ENCODE measurements at places on chromosomes 3 and 15. TPM values are rescaled to one million over a fixed set of nuclear protein-coding genes. Genes with fewer than 3 reads are reported as not detected.

- no peak for DNase-seq
These were observed 114.1 kb upstream of the CDIN1 start for GRCh38 chr15:36465304-36465703.

GRCh38 chr15:47349179-47349578, 368.1 kb upstream of the SEMA6D start:
- no peak for DNase-seq

DNA sequence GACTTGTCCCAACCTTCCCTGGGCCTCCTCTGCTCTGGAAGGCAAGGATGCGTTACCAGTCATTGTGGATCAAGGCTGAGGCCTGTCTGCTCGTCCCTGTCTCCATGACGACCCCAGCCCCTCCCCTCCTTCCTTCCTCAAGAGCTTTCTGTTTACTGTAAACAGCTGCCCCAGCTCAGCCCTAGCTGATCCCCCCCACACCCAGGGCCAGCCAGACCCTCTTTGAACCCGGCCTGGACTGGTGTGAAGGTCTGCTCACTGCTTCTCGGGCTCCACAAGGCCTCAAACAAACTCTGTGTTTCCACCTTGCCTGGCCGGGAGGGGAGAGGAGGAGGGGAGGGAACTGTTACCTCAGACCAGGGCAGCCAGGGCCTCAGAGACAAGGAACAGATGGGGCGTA, 16.9 kb downstream of the VPS18 start:
- DNase-seq, result no peak

GRCh38 chr3:143098032-143098764, 21.4 kb upstream of the CHST2 start:
- no peak for DNase-seq

Gene CSNK1G1
- 27.7 TPM for total RNA-seq

Gene SEMA6D
- not detected for total RNA-seq

- DNase-seq, result no peak
These were observed 12.2 kb upstream of the PIK3R4 start for GRCh38 chr3:130758624-130759369.

Gene PATL2
- 62.1 TPM for total RNA-seq

DNA sequence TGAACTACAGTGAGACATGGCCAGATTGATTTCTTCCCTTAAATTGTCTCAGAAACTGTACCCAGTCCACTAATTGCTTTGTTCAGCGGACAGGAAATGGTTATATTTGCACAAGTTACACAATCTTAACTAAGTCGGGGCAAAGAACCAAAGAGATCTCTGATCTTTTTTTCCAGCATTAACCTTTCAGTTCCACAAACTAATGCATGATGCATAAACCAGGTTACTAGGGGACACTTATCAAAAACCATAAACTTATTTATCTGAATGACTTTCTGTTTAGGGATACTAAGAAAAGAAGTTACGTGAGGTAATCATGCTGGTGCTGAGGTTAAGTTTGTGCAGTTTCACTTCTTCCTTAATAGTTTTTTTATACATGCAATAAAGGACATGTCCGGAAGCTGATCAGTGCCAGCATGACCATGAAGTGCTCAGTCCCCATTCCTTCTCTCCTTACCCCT, 22.4 kb downstream of the FNDC3B start:
- DNase-seq, result no peak

DNA sequence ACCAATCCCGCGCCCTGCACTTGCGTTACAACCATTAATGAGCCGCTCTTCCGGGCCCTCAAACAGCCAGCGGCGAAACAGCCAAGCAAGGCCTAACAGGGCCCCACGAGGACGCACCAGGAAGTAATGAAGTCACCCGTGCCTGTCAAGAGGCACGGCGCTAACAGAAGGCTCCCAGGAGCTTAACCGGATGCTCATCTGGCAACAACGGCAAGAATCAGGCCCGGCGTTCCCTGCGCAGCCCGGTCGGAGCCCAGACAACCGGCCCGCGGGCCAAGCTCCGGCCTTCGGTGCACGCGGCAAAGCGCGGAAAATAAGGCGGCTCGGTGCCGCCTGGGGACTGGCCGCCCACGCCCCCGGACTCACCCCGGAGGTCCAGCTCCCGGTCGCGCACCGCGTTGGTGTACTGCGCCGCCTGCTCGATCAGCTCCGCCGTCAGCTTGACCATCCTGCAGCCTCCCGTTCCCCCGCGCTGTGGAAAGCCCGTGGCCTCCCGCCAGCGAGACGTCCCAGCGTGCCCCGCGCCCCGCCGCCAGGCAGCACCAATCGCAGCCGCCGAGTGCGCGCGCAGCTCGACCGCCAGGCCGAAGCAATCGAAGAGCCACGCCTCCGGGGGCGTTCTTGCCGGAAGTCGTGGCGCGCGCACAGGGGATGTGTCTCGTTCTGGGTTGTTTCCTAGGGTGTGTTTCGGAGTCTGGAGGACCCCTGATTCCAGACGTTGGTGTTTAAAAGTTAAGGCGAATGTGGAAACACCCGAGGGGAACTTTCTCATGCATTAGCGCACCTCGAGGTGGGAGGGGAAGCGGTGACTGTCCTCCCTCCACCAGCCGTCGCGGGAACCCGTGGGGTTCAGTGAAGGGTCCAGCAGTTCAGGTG, at the start of gene SNRPA1:
Gene SNRPA1 (minus strand): TSS at position 518 of the 876 bp plus-strand sequence. CDS start 70 bp downstream, at position 448.
- peak; percentile 94 for DNase-seq

- DNase-seq, result no peak
These were observed 13.9 kb upstream of the APH1B start for GRCh38 chr15:63263519-63263918.

GRCh38 chr15:80822676-80823075, 43.5 kb downstream of the CEMIP start:
- no peak for DNase-seq

GRCh38 chr15:47959617-47960413, 161.0 kb upstream of the SLC24A5 start:
- no peak for DNase-seq

DNA sequence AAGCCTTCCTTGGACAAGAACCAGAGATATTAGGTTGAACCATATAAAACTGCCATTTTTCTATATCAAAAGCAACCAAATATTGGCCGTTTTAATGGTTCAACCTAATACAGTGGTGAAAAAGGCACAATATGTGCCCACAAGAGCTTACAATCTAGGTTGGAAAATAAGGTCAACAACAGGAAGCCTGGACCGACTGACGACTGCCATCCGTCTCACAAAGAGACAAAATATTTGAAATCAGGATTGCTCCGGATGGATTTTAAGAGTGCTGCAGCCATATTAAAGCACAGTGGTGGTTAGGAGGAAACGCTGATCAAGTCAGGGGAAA, 1.4 kb downstream of the AHSG start:
- DNase-seq, result no peak

DNA sequence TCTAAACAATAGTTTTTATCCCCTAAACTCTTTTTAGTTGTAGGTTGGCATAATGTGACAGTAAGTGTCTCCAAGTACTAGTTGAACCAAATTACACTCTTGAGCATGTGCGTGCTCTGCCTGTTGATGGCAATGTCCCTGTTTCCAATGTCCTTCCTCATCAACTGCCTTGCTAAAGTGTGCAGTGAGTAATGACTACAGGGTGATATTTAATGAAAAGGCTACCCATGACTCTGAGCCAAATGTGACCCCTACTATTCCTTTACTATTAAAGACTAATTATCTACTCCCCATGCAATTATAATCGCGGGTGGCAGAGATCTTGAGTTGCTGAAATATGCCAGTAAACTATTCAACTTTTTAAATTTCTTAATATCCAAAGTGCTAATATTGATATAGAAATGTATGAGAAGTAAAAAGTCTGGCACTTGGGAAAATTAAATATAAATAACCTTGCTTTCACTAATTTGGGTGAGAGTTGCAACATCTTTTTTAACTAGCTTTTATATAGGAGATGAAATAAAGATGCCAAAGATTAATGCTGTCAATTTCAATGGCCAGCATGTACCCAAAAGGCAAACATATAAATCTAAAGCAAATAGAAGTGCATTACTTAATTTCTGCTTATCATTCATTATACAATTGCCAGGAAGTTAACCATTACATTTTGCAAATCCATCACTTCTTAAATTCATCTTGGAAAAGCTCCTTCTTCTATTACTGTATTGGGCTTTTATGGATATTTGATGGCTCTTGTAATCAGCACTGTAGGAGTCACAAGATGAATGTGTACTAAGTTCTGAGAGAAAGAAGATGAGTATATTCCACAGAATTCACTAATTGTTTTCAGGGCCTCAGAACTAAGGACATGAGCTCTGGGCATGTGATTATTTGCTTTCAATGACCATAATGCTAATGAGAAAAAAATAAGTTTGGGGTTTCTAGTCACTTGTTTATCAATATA, 518.2 kb upstream of the NAALADL2 start:
- DNase-seq, result no peak

Gene ADPRH
- total RNA-seq, result 1.2 TPM

Gene FAM81A
- not detected for total RNA-seq

Gene P2RY14
- total RNA-seq, result 0.94 TPM

GRCh38 chr3:126181398-126181725, 976 bp upstream of the ALDH1L1 start:
- DNase-seq, result no peak

- DNase-seq, result no peak
These were observed 25.0 kb upstream of the TM4SF1 start for GRCh38 chr3:149402481-149402880.

GRCh38 chr3:56303487-56303886, 164.8 kb downstream of the ERC2 start:
- DNase-seq, result no peak

- no peak for DNase-seq
These were observed 47.9 kb upstream of the LIPC start for GRCh38 chr15:58383876-58384275.

GRCh38 chr15:89799011-89799911, 15.4 kb downstream of the ANPEP start:
- DNase-seq, result no peak

- DNase-seq, result no peak
These were observed 6.3 kb upstream of the CTSH start for GRCh38 chr15:78950902-78951840.

Gene ZNF660
- total RNA-seq, result 0.61 TPM

- no peak for DNase-seq
These were observed 31.0 kb upstream of the DLG1 start for GRCh38 chr3:197329382-197329781.

Gene SMAD6
- 0.11 TPM for total RNA-seq

DNA sequence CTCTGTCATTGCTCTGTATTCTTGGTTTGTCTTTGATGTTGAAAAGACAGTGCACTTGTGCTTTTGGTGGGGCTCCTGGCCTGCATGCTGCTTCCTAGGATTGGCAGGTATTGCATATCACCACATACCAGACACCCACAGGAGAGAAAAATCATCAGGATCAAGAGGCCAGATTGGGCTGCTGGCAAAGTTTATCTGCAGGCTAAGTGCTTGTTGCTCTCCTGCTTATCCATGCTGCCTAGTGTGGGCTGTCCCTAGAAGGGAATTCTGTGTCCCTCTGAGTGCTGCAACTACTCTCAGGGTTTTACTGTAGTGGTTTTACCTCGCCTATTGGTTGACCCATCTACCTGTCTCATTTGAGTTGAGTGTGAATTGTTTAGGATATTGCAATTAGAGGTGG, 833 bp upstream of the SLC22A13 start:
- no peak for DNase-seq

DNA sequence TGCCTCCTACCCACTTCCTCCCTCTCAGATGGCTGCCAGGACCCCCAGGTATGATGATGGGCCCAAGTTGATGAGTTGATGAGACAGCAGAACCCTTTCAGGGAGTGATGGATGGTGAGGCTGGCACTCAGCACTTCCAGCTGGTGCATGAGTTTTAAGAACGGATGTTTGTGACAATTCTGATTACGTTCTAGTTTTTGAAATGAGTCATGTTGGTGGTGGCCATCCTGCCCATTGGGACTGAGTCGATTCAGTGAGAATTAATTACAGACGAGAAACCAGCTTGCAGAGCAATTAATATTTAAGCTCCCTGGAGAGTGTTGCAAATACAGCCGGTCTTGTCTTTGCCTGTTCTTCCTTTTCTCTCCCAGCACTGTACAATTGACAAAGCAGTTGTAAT, 56.9 kb upstream of the NR2C2 start:
- DNase-seq, result peak; percentile 24

DNA sequence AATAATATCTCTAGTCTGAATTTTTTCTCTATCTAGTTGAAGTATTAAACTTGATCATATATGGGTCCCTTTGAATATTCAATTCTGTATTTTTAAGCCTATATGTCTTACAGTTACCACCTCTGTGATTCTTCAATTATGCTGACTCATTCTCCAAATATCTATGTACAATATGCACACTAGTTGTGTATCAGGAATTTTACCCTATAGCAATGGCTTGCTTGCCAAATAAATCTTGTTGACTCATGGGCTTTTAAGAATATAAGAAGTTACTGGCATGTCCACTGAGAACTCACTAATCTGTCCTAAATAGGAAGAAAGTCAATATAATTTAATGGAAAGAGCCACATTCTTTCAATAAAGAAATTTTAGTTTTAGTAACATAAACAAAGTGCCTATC, 656.3 kb downstream of the RBMS3 start:
- no peak for DNase-seq

GRCh38 chr3:5205165-5205941, 17.8 kb downstream of the EDEM1 start:
- DNase-seq, result no peak

DNA sequence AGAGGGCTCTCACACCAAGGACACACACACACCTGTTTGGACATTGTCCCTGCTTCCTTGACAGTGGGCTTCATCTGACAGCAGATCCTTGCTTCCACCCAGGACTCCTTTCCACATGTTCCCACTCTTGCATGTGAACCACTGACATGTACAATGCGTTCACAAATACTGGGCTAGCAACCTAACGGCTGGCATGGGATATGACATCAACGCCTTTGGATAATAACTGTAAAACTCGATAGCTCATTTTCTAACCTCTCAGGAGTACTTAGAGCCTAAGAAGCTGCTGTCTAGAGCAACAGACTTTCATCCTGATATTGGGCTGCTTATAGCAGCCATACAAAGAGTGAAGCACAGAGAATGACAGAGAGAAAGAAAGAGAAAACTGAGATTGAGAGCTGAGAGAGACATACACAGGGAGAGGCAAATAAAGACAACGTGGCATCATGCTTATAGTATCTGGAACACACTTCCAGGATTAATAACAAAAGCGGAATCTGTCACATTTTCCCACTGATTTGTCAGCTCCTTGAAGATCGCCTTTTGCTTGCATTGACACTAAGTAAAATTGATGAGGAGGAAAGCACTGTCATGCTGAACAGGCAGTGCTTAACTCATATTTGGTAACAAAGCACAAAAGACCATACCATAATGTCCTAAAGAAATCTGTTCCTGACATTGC, 1.7 kb downstream of the GUCA1C start:
- no peak for DNase-seq
